ENCODE measurements at places on chromosomes 4 and X. TPM values are rescaled to one million over a fixed set of nuclear protein-coding genes. Genes with fewer than 3 reads are reported as not detected.

The SHROOM2 gene
- 18.4 TPM for polyA plus RNA-seq

The TMEM128 gene
- 49.4 TPM for polyA plus RNA-seq

The FOXP3 gene
- polyA plus RNA-seq: 0.47 TPM

The CENPVL2 gene
- 0.25 TPM for polyA plus RNA-seq

The NPY2R gene
- 0.57 TPM for polyA plus RNA-seq

The RGN gene
- 31.6 TPM for polyA plus RNA-seq

The SH3BGRL gene
- 233 TPM for polyA plus RNA-seq

The CENPC gene
- polyA plus RNA-seq: 36.0 TPM

The PRDM8 gene
- polyA plus RNA-seq: 2.0 TPM

The F11 gene
- 5.6 TPM for polyA plus RNA-seq

The NAA11 gene
- polyA plus RNA-seq: not detected

The FREM3 gene
- polyA plus RNA-seq: 0.09 TPM

The ZNF280C gene
- 5.3 TPM for polyA plus RNA-seq

Data from left renal cortex interstitium (tissue), 4 donors.